Ascending aorta (tissue), 2 donors: ENCODE measurements at places on chromosomes 2 and 18. TPM values are rescaled to one million over a fixed set of nuclear protein-coding genes. Genes with fewer than 3 reads are reported as not detected.

- no peaks in the 10 kb centered on the region for H3K27me3 ChIP-seq
- peak overlapping the region; percentile 35 for H3K27ac ChIP-seq
- H3K4me1 ChIP-seq = no peaks in the 10 kb centered on the region
- H3K36me3 ChIP-seq = no peaks in the 10 kb centered on the region
Observed at GRCh38 chr2:229980431-229981184, 58.3 kb downstream of the FBXO36 start.

- no peak overlapping the region for H3K4me3 ChIP-seq
- H3K36me3 ChIP-seq = no peaks in the 10 kb centered on the region
- no peak for DNase-seq
- no peak overlapping the region for H3K27ac ChIP-seq
Observed at GRCh38 chr18:56709463-56709862, 58.3 kb downstream of the WDR7 start.

DNA sequence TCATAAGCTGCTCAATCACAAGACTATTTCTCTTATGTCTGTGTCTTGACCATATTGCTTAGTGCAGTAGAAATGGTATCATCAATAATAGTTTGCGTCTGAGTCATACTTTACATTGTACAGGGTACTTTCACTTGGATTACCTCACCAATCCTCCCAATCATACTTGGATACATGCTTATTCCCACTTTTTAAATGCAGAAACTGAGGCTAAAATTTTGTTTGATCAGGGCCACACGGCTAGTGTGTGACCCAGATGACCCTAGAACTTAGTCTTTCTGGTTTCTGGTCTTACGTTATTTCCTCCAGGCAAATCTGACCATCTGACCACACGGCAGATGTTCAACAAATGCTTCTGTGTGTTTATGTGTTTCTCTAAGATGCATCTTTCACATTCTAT is 23.8 kb upstream of the CCL20 start:
- no peaks in the 10 kb centered on the region for H3K36me3 ChIP-seq
- no peak overlapping the region for H3K4me3 ChIP-seq
- no peaks in the 10 kb centered on the region for H3K27me3 ChIP-seq

ANKRD36C gene
- 12.1 TPM for total RNA-seq

DNA sequence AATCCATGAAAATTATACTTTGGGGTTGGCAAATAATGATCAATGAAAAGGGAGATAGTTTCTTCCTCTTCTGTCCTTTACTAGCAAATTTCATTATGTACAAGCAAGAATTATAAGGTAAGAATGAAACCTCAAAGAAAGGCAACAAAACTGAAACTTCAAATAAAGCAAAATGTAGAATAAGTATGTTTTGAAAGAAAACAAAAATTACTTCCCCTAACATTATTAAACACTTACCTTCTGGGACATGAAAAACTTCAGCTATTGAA is 29.4 kb downstream of the THADA start:
- H3K27ac ChIP-seq = no peak overlapping the region
- peaks cover 48% of the 10 kb centered on the region for H3K36me3 ChIP-seq
- H3K4me1 ChIP-seq = no peaks in the 10 kb centered on the region

GRCh38 chr2:23826040-23826439 is 100.9 kb downstream of the ATAD2B start:
- no peak for DNase-seq
- H3K27ac ChIP-seq = no peak overlapping the region
- H3K4me3 ChIP-seq = no peak overlapping the region
- H3K36me3 ChIP-seq = peaks cover 10% of the 10 kb centered on the region

NT5C1B gene
- total RNA-seq = not detected

SATB2 gene
- total RNA-seq = 1.2 TPM

- no peak overlapping the region for H3K27ac ChIP-seq
- no peaks in the 10 kb centered on the region for H3K27me3 ChIP-seq
- H3K4me1 ChIP-seq = no peaks in the 10 kb centered on the region
- no peaks in the 10 kb centered on the region for H3K36me3 ChIP-seq
Observed at GRCh38 chr2:20150806-20151571, 73.9 kb downstream of the SDC1 start.

ZEB2 gene
- total RNA-seq = 74.6 TPM

GRCh38 chr2:233084488-233084887 is 24.3 kb downstream of the INPP5D start:
- no peak overlapping the region for H3K27ac ChIP-seq
- no peaks in the 10 kb centered on the region for H3K27me3 ChIP-seq
- no peaks in the 10 kb centered on the region for H3K4me1 ChIP-seq
- H3K4me3 ChIP-seq = no peak overlapping the region

DNA sequence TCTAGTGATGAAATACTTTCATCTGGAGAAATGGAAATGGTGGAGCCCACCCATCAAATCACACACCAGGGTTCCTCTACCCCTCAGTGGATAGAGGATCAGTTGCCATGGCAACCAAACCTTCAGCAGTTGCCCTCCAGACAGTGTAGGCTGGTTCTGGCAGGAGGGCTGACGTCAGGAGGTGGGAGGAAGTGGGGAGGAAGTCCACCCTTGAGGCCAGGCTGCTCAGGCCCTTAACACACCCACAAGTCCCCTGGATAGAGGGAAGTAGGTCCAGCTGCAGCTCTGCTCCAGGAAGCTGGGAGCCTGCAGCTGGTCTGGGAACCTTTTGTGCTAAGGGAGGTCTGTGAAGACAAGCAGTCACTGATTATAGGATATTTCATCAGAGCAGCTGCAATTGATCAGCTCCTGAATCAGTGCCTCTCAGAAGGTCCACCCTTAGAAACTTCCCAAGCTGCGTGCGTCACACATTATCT is 186.6 kb downstream of the MTX2 start:
- no peaks in the 10 kb centered on the region for H3K4me1 ChIP-seq
- no peak overlapping the region for H3K4me3 ChIP-seq
- peak; percentile 64 for DNase-seq
- H3K27me3 ChIP-seq = no peaks in the 10 kb centered on the region
- H3K27ac ChIP-seq = no peak overlapping the region
- no peaks in the 10 kb centered on the region for H3K36me3 ChIP-seq

- H3K27ac ChIP-seq = peak overlapping the region; percentile 99
- no peak for DNase-seq
- no peaks in the 10 kb centered on the region for H3K27me3 ChIP-seq
Observed at GRCh38 chr2:73830871-73831401, 2.2 kb downstream of the STAMBP start.

KCNF1 gene
- not detected for total RNA-seq

ATP6V1B1 gene
- not detected for total RNA-seq
